Ureter (tissue), 1 donor: ENCODE measurements at places on chromosomes 12 and 14.

GRCh38 chr14:89746654-89747053 is 207.9 kb downstream of the EFCAB11 start:
- DNase-seq: no peak

DNA sequence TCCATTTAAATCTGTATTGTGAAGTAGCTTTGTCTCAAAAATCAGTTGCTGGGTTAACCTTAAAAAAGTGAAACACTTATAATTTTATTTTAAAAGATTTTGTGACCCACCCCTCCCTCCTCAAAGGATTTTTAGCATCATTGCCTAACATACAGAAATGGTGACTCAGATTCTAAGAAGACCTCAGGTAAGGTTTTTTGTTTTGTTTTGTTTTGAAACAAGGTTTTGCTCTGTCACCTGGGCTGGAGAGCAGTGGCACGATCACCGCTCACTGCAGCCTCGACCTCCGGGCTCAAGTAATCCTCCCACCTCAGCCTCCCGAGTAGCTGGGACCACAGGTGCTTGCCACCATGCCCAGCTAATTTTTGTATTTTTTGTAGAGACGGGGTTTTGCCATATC is 74.2 kb downstream of the GNS start:
- DNase-seq: no peak

DNA sequence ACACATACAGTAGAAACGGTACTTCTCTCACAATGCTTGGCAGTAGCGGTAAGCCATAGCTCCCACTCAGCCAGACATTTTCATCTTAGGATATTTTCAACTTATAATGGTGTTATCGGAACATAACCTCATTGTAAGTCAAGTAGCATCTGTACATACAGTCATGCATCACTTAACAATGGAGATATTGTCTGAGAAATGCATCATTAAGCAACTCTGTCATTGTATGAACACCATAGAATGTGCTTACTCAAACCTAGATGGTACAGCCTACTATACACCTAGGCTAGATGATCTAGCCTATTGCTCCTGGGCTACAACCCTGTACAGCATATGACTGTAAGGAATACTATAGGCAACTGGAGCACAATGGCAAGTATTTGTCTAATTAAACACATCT is 40.8 kb downstream of the RPS6KA5 start:
- no peak for DNase-seq

GRCh38 chr14:51507906-51508511 is 143.7 kb upstream of the FRMD6 start:
- peak; percentile 87 for DNase-seq

- DNase-seq: no peak
Observed at GRCh38 chr12:89655841-89656240, 52.8 kb downstream of the ATP2B1 start.

- no peak for DNase-seq
Observed at GRCh38 chr12:6822426-6823135, 960 bp downstream of the GPR162 start.

- no peak for DNase-seq
Observed at GRCh38 chr14:81331229-81332021, 68.7 kb downstream of the STON2 start.

DNA sequence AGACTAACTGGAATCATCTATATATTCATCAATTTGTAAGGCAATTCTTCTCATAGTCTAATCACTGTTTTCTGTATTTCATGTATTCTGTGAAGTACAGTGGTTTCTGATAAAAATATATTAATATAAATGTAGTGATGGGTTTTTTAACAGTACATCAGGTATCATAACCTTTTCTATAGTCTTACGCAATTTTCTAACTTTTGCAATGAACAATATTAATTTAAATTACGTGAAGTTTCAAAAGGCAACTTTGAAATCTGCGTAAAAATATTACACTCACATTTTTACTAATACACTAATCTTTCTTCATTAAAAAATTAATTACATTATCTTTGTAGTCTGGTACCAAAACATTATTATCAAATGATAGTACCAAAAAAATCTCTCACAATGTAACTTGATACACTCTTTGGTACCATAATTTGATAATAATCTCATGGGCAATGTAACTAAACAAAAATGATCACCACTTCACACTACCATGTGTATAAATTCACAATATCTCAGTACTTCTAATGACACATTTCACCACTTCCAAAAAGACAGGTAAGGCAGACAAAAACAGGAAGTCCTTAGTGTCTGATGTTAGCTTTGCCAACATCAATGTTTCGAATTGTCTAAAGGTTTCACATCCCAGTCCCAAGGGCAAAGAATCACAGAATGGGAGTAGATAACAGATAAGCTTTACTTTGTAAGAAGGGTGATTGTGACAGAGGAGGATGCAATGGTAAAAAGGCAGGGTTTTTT is 8.7 kb downstream of the DNAI7 start:
- no peak for DNase-seq

- peak; percentile 49 for DNase-seq
Observed at GRCh38 chr12:13661005-13661887, 320.2 kb downstream of the GRIN2B start.

DNA sequence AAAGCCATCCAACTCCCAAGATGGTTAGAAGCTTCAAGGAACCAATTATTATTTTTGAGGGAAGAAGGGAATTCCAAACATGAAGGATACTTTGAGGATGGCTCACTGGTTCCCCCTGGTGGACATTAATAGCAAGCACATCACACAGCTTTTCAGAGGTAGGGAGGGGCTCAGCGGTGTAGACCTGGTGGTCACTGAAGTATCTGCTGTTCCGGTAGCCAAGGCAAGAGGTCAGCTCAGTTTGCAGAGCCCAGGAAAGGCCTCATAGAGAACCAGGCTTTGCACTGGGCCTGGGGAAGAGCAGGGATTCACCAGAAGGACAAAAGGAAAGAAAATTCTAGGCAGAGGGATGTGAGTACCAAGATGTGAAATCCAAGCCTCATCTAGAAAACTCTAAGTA is 118.7 kb downstream of the KSR2 start:
- DNase-seq: no peak

GRCh38 chr14:42421377-42422078 is 814.9 kb downstream of the LRFN5 start:
- no peak for DNase-seq

DNA sequence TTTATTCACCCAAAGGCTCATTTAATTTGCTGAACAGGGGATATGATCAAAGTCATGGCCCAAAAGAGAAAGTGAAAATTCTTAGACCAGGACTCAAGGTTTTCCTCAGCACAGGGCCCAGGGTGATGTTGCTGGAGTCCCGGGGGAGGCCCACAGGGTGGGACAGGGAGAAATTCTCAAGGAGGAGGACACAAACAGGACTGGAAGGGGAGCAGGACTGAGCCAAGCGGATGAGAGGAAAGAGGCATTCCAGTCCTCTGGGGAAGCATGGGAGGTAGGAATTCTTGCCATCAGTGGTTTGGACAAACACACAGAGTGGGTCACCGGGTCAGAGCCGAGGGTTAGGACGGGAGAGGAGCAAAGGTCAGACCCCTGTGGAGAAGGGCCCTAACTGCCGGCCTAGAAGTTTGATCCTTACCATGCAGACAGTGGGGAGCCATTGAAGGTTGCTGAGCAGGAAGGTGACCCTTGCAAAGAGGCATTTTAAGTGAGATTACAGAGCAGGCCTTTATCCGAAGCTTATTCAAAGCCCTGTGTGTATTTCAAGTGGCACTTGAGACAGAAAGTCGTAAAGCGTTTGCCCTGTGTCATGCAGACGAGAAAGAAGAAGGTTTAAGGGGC is 68.4 kb upstream of the PTGR2 start:
- DNase-seq: no peak

DNA sequence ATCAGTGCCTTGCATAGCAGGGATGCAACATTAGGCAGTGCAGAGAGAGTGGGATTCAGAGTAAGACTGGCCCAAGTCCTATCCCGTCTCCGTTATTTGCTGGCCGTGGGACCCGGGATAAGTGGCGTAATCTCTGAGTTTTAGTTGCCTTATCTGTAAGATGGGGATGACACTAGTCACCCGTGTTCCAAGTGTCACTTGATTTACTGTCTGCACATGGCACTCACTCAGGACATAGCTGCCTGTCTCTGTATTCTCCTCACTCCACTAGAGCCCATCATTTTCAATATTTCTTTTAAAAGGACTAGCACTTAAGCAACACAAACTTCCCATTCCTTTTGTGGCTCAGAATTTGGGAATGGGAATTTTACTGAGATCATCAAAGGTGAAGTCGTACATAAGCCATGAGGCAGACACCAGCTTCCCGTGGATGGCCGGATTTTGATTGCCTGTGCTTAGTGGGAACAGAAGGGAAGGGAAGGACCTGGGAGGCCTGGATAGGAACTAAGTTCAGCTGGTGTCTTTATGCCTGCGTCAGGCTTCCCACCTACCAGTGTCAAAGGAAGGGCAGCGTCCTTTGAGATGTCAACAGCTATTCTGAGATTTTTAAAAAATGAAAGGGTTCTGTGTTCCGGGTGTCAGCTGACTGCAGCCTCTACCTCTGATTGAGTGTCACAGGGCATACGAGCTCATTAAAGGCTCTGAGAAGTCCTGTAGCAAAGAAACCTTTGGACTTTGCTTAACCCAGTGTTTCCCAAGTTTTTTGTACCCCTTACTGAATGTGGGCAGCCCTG is 361.4 kb downstream of the CACNA1C start:
- no peak for DNase-seq

DNA sequence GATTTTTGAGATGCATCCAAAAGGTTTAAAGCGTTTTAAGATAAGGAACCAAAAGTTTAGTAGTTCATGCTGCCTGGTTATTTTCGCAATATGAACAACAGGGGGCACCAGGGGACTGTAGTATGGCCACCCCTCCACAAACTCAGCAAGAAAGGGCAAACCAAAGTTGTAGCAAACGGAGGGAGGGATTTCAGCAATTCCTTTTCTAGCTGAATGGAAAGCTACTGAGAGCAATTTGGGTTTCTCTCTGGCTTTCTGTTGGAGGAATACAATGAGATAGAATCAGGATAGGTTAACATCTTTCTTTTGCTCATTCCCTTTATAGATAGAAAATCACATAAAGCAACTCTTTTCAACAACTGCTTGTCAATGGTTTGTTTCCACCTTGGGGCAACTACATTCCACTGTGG is 62.5 kb downstream of the DRAM1 start:
- DNase-seq: peak; percentile 62

DNA sequence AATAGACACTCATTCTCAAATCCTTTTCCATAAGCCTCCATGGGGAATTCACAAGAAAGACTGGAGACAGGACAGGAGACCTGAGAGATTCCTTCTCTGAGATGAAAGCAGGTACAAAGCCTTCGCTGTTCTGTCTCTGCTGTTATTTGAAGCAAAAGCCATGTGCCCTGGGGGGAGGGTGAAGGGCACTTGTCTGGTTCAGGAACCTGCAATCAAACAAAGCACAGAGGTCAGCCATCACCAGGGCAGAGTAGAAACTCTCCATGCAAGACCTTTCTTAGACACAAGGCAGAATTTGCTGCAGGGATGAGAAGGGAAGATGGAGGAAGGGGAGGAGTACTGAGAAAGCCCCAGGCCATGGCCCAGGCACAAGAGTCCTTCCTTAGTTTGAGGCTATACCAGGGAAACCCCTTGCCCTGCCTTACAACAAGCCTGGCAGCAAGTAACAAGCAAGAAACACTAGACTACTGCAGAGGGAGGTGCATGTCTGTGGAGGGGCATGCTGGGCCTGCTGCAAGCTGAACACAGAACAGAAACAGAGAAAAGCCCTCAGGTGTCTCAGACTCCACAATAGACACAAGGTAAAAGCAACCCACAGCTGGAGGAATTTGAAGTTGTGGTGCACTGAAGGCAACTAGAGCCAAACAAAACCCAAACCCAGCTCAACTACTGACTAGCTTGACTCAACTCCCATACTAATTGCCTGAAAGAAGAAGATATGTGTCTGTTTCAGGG is 7.8 kb upstream of the ART4 start:
- no peak for DNase-seq

- no peak for DNase-seq
Observed at GRCh38 chr14:104081951-104082464, 3.5 kb upstream of the ASPG start.

DNA sequence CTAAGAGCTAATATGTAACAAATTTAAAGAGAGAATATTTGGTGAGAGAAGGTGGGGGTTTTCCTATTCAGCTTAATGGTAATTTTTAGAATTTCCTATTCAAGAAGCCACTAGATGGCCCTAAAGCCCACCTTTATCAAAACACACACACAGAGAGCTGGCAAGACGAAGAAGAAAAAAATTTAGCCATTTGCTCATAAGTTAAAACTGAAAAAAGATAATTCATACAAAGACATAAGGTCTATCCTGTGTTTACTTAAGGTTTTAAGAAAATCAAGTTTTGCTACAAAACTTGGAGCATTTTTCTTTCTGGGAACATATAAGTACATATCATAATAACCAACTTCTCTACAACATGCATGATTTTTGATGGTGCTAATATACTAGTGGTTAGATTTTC is 46.8 kb upstream of the PCED1B start:
- DNase-seq: no peak

- no peak for DNase-seq
Observed at GRCh38 chr12:92278378-92278828, 132.8 kb upstream of the BTG1 start.

DNA sequence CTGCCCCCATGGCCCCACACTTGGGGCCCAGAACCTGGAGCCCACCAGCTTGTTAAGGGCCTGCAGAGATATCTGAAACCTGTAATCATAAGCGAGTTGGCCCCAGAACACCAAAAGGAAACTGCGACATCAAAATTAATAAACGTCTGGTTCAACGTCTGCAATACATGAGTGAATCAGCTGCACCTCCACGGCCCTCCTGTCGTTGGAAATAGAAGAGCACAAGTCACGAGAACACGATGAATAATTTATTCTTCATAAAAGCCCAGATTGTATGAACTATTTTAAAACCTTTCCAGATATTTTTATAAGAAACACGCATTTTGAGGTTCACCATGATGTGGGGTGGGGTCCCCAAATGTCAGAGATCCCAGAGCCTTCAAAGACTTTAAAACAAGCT is 9.7 kb upstream of the CMKLR1 start:
- DNase-seq: no peak

DNA sequence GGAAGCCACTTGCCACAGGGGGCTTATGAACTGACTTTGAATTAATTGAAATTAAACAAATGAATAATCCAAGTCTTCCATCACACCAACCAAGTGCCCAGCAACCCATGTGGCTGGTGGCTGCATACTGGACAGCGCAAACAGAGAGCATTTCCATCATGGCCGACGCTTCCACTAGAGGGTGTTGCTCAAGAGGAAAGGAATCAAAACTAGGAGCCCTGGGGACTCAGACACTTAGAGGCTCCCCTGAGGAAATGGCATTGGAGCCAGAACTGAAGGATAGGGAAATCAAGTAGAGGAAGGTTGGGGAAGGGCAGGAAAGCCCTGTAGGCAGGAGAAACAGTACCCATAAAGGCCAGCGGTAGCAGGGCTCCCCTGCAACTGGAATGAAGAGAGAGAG is 50.6 kb upstream of the NUAK1 start:
- DNase-seq: no peak
